ENCODE measurements at places on chromosomes 3 and 15.
A peak's percentile ranks its signal among the peaks of the same experiment; 100 is the strongest.

DNA sequence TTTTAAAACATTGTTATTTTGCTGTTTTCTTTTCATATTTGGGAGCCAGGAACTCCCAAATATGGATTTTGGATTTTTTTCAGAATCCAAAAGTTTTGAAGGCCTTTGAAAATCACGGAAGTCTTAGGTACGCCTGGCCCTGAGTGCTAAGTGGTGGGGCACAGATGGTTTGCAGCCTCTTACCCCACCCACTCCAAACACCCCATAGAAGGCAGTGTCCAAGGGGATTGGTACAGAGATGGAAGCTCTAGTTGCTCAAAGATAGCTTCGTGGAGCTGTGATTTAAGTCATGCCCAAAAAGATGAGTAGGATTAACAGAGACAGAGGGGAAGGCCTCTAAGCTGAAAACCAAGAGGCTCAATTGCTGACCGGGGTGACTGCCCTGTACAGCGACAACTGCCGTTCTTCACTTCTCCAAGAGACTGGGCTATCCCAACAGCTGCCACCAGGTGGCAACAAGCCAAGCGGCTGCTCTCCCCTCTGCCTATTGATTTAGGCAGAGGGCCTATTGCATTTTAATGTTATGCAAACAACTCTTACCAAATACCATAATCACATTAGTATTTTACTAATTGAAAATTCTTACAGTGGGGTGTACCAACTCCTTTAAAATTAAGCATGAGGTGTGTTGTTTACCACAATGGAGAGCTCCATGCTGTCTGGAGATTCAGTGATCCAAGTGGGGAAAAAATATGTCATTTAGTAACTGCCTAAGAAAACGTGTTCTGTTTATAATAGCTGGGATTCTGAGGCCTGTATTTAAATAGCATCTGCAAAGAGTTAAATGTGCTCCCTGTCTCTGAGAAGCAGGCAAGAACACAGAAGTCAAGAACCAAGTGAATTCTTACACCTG lies 64.0 kb upstream of the C15orf61 start:
- DNase-seq: peak; percentile 35

DNA sequence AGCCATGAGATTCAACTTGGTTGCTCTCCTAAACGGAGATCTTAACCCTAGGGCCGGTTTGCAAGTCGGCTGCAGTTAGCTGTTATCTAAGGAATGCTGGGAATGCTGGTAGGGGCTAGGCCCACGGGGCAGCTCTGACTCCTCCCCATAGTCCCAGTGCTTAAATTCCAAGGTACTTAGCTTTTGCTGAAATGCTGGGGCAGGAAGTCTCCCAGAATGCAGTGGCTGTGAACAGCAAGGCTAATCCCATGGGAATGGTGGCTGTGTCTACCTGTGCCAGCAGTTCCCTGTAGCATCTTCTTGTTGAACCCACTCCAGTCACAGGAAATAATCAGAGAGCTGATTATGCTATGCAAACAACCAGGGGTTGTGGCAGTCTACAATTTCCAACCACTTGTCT lies 102.5 kb upstream of the TJP1 start:
- no peak for DNase-seq

GRCh38 chr15:91782221-91782620 lies 71.3 kb upstream of the SLCO3A1 start:
- DNase-seq: no peak

DNA sequence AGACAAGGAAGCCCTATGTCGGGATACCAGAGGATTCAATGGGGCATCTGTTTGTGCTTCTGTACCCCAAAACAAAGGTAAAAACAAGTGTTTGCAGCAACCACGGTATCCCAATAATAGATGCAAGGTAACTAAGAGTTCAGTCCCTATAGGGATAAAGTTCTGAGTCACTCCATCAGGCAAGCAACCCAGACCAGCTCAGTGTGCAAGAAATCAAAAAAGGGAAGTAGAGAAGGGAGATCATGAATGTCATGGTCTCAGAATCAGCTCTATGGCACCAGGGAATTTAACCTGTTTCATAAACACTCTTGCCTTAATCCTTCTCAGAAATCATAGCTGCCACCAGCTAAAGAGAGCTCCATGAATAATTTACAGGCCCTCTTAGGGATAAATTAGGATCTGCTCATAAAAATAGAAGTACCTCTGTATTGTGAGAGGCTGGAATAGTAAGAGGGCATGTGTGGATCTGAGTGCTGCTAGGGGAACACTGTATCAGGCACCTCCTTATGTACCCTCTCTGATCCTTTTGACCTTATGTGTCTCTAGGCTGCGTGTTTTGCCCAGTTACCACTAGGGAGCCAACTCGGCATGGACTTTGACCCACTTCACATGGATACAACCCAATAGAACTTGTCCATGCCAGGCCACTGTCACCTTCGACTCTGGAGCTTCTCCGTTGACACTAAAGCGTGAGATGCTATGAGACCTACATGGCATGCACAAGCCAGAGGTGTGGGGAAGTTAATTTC lies 754.6 kb downstream of the AGBL1 start:
- no peak for DNase-seq

DNA sequence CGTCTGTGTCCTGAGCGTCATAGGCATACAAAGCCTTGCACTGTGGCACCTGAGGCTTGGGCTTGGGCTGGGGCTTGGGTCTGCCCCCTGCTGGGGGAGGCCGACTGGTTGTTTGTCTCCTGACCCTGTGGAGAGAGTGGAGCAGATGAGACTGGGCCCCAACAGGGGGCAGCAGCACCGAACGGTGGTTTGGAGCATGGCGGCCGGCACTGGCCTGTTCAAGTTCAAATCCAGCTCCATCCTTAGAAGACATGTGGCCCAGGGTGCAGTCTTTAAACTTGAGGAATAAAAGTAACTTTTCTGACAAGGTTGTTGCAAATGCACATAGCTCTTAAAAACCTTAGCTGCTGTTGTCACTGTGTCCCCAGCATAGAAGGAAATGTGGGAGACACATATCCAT lies 33.3 kb downstream of the CCNB2 start:
- DNase-seq: no peak

DNA sequence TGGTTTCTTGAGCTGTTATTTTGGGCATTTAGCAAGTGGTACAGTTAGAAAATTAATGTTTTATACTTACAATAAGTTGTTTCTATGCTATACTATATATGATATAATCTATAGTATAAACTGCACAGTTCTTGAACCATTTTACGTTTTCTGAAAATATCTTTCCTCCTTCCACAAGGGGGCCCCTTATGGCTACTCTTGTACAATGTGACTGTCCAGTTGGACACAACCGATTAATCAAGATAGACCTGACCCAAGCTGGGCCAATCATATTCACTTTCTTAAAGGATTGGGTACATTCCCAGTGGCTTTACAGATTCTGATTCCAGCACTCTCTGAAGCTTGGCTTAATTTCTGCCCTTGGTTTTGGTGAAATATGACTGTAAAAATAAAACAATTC lies 953.4 kb downstream of the AGBL1 start:
- DNase-seq: no peak

GRCh38 chr3:158847885-158848284 lies 46.0 kb downstream of the MFSD1 start:
- DNase-seq: no peak

DNA sequence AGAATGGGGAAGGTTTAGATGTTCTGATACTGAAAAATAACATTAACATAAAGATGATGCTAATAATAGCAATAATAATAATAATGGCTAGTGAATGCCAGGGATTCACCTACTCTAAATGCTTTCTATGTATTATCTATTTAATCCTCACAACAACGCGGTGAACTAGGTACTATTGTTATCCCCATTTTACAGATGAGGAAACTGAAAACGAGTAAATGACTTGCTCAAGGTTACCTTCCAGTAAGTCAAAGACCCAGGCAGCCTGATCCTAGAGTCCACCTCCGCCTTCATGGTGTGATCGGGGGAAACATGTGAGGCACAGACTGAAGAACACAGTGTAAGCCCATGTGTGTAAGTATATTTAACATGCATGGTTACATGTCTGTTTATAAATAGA lies 30.4 kb downstream of the LRRC2 start:
- no peak for DNase-seq

DNA sequence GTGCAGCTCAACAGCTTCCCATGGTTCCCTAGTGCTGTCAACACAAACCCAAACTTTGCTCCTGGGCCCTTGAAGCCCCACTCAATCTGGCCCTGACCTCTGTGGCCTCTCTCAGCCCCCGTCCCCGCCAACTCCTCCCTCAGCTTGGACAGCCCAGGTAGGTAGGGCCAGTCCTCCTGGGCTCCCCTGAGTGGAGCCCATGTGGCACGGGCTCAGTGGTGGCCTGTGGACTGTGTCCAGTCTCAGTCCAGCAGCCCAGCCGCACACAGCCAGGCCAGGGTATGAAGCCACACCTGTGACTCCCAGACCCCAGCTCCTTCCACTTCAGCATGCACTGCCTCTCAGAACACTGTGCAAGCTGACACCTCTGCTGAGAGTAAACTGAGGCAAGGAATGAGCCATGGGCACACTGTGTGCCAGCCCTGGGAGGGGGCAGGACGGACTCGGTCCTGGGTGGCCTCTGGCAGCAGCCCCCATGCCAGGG lies 11.5 kb downstream of the PLXND1 start:
- DNase-seq: no peak

- no peak for DNase-seq
Measured at GRCh38 chr3:146133441-146133840, 27.5 kb downstream of the PLOD2 start.

- DNase-seq: no peak
Measured at GRCh38 chr3:169278092-169278491, 385.4 kb downstream of the MECOM start.

DNA sequence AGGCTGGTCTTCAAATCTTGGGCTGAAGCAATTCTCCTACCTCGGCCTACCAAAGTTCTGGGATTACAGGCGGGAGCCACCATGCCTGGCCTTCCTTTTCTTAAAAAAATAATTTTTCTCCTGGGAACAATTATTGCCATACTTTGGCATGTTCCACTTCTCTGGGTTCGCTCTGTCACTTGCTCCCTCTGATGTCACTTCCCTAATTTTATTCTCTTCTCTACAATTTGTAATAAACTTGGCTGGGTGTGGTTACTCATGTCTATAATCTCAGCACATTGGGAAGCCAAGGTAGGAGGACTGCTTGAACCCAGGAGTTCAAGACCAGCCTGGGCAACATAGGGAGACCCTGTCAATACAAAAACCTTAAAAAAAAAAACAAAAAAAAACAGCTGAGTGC lies 6.1 kb upstream of the IMPDH2 start:
- DNase-seq: no peak

GRCh38 chr3:133992951-133993620 lies 36.6 kb downstream of the SLCO2A1 start:
- DNase-seq: no peak

DNA sequence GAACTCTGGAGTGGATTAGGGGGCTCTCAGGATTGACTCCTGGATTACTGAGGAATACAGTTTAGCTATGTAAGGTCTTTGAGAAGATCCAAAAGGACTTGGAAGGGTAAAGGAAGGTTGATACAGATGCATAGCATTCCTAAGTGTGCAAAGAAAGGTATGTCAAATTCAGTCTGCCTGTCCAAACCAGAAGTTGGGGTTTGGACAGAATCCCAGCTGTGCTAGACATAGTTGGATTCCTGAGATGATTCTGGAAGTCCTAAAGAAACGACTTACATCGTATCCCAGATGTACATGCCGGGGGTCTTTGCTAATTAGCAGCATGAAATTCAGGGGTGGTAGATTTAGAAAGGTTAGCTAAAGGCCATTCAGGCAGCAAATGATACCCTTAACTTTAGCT lies 97.7 kb upstream of the TSPAN3 start:
- no peak for DNase-seq

DNA sequence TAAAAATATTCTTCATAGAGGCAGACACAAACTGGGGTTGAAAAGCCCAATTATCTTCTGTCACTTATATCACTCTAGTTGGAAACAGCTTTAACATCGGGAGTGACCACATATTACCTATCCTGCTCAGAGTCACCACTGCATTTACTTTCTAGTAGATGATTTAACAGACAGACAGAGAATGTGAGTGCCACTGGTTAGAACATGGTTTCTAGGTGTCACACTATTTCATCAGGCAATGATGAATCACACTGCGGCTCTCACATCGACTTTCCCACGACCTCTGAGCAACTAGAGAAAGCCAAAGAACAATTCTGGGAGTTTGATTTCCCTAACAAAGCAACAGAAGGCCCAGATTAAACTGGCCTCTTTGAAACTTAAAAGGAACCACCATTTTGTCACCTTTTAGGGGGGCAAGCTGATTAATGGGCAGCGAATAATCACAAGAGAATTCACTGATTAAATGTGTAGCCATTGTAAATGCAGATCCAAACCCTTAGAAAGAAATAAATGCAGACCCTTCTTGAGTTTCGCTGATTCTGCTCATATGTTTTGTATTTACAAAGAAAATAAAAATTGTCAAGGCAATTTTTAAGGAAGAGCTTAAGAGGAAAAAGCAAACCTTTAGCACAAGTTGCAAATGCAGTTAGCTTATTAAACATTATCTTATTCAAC lies 112.6 kb upstream of the KBTBD8 start:
- no peak for DNase-seq

DNA sequence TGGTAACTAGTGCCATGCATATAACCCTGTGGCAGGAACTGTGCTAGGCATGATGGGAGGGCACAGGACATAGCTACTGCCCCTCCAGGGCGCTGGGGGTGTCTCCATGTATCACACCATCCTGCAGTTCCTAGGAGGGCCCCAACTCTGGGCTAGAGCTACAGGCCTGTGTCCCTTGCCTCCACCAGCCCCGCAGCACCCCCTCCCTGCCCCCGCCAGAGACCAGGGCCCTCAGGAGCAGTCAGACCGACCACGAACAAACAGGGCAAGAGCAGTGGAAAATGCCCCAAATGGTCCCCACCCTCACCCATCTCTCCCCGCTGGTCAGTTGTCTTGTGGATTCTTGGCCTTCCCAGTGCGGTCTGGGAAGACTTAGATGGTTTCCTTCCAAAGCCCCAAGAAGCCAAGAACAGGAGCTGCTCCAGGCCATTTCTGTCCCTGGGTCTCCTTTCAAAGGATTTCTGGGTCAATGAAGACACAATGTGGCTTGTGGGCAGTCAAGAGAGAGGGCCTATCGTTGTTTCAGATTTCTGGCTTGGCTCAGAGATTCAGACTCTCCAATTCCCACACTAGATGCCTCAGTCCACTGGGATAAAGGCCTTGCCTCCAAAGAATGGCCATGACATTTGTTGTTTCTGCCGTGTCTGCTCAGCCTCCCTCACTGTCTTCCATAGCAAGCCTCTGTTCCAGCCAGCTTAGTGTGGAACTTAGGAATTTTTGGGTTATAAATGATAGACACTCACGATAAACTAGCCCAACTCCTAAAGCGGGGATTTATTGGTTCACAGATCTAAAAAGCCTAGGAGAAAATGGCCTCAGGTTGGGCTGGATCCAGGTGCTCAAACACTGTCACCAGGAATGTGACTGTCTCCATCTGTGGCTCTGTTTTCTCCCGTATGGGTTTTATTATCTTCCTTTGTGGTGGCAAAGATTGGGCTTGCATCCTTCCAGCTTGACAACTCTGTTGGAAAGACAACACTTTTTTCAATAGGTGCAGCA lies 80.6 kb downstream of the LSM3 start:
- no peak for DNase-seq

- DNase-seq: no peak
Measured at GRCh38 chr15:56964182-56964581, 45.7 kb downstream of the TCF12 start.
